ENCODE measurements at places on chromosomes 3 and 15.

- DNase-seq, result no peak
Measured at GRCh38 chr3:187706971-187707370, 4.6 kb upstream of the RTP2 start.

- DNase-seq, result peak; percentile 71
Measured at GRCh38 chr3:61560517-61561373, 626 bp upstream of the PTPRG start.

GRCh38 chr15:68639926-68640600 is 61.3 kb downstream of the CORO2B start:
- no peak for DNase-seq

- DNase-seq, result no peak
Measured at GRCh38 chr3:30293621-30294240, 312.7 kb upstream of the TGFBR2 start.

GRCh38 chr3:112382543-112383160 is 49.7 kb downstream of the CD200 start:
- DNase-seq, result no peak

GRCh38 chr15:68113273-68113672 is 59.2 kb downstream of the PIAS1 start:
- DNase-seq, result no peak

GRCh38 chr15:62782071-62782841 is 260.3 kb upstream of the TPM1 start:
- peak; percentile 40 for DNase-seq

GRCh38 chr15:35000511-35000910 is 12.4 kb upstream of the ZNF770 start:
- no peak for DNase-seq

DNA sequence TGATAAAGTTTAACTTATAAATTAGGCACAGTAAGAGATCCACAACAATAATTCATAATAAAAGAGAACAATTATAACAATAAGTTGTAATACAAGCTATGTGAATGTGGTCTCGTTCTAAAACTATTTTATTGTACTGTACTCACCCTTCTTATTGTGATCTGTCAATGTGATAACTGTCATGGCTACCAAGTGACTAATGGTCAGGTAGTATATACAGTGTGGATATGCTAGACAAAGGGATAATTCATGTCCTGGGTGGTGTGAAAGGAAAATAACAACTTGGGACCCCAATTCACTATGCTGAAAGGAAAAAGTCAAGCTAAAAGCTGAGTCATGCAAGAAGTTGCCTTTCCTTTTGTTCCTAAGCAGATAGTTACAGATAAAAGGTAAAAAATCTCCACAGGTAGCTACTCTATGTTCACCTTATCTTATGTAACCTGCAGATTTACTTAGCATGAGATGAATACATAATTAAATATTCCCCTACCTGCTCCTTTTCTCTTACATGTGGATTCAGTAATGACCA is 10.7 kb upstream of the CYP8B1 start:
- no peak for DNase-seq

- DNase-seq, result no peak
Measured at GRCh38 chr3:156479604-156480003, 75.3 kb downstream of the SSR3 start.

DNA sequence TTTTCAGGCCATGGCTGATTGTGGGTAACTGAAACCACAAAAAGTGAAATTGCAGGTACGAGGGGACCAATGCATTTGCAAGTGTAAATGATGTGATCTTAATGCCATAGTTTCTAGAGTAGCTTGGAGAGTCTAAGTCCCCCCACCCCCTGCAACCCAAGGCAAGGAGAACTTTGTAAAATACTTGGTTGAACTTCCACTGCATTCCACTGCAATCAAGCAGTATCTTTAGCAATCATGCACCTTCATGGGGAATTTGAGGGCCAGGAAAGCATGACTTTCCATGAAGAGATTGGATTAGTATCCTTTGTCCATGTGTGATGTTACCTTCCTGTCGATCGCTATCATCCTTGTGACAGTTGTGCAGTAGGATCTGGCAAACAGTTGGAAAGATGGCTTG is 11.4 kb upstream of the CYP8B1 start:
- no peak for DNase-seq

- peak; percentile 28 for DNase-seq
Measured at GRCh38 chr3:47577583-47578118, 1.0 kb downstream of the CSPG5 start.

- DNase-seq, result no peak
Measured at GRCh38 chr3:89586676-89587075, 479.3 kb downstream of the EPHA3 start.

GRCh38 chr15:64521201-64521600 is 60.8 kb downstream of the ZNF609 start:
- DNase-seq, result no peak

DNA sequence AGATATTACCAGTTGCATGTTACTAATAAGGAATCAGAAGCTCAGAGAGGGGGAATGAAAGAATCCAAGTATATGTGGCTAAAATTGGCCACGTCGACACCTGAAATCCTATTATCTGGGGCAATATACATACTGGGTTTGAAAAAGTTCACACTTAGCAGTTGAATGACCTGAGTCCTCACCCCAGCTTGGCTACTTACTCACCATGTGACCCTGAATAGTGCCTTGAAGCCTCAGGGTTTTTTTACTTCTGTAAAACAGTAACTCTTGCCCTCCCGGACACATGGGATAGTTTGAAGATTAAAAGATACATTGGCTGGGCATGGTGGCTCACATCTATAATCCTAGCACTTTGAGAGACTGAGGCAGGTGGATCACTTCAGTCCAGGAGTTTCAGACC is 342.2 kb upstream of the TPRG1 start:
- no peak for DNase-seq

- no peak for DNase-seq
Measured at GRCh38 chr3:135172191-135172869, 377.3 kb downstream of the EPHB1 start.

GRCh38 chr3:57059411-57059810 is 1.1 kb upstream of the SPATA12 start:
- no peak for DNase-seq

GRCh38 chr3:41441568-41441967 is 242.3 kb downstream of the CTNNB1 start:
- no peak for DNase-seq

DNA sequence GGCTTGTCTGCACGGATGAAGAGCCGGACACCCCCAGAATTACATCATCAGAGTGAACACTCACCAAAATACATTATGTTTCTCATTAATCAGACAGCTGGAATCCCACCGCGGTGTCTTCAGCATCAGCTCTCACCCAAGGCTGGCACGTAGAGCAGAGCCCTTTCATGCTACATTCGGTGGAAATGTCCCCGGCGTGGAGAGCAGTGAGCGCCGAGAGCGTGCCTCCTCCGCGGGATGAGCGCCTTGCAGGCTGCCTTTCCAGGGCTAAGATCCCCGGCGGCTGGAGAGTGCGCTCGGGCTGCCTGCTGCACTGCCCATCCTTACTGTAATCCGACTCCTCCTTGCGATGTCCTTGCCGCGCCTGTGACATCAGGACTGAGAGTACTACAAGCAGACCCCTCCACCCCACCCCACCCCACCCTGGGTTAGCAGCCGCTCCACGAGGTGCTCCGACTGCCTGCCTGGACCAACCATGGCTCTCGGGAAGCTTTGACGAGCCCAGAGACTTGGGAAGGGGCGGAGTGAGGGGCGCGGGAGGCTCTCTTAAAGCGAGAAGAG is at the start of gene ZNF385D:
Gene ZNF385D, minus strand, starts transcription at position 380 of the 561 bp plus-strand sequence. Its CDS starts 294 bp downstream, at position 86.
- DNase-seq, result peak; percentile 82

GRCh38 chr3:34213478-34213877 is 415.0 kb downstream of the PDCD6IP start:
- no peak for DNase-seq

- no peak for DNase-seq
Measured at GRCh38 chr15:65207280-65207840, 3.9 kb downstream of the CILP start.

DNA sequence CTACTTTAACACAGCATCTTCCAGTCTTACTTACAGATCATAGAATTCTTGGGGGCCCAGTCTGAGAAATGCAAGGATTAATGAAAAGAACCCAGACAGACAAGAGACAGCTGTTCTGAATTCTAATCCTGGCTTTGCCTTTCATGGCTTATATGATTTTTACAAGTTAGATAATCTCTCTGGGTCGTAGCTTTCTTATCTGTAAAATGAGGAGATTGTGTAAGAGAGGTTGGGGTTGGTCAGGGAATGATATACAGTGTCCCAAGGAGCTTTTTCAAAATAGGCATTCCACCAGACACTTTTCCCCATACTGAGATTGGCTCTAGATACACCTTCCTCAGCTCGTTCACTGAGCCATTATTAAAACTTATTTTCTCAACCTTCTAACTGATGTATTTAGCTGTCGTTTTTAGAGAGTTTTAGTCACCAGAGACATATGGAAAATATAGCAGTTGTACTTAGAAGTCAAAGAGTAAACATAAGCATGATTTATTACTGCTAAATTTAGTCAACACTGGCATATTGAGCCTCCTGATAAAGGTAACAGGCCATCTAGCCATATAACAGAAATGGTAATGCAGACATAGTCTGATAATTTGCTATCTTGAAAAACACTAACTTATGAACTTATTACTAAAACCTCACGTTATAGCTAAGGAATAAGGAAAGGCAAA is 163.0 kb upstream of the MLF1 start:
- DNase-seq, result no peak

DNA sequence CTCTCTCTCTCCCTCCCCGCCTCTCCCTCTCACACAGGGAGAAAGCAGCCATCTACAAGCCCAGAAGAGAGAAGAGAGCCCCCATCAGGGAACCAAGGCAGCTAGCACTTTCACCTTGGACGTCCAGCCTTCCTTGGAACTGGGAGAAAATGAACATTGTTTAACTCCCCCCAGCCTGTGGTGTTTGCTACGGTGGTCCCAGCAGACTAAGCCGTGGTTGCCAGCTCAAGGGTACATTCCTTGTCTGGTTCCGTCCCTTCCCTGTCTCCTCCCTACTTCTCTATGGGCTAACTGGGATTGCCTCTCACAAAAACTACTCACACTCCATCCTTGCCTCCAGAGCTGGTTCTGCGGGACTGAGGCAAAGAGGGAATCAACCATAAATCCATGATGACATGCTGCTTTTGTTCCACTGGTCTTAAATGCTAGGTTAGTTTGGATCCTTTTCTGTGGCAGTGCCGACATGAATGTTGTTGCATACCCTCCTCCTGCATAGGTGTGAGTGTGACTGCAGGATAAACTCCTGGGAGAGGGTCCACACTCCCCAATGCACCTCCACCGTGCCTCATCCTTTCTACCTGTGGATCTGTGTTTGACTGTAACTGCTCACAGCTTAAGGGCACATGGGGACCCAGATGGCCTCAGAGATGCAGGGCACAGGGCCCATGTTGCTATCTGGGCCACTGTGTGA is 12.0 kb downstream of the C3orf22 start:
- peak; percentile 4 for DNase-seq

- no peak for DNase-seq
Measured at GRCh38 chr3:94927175-94927574, 864.3 kb downstream of the NSUN3 start.

DNA sequence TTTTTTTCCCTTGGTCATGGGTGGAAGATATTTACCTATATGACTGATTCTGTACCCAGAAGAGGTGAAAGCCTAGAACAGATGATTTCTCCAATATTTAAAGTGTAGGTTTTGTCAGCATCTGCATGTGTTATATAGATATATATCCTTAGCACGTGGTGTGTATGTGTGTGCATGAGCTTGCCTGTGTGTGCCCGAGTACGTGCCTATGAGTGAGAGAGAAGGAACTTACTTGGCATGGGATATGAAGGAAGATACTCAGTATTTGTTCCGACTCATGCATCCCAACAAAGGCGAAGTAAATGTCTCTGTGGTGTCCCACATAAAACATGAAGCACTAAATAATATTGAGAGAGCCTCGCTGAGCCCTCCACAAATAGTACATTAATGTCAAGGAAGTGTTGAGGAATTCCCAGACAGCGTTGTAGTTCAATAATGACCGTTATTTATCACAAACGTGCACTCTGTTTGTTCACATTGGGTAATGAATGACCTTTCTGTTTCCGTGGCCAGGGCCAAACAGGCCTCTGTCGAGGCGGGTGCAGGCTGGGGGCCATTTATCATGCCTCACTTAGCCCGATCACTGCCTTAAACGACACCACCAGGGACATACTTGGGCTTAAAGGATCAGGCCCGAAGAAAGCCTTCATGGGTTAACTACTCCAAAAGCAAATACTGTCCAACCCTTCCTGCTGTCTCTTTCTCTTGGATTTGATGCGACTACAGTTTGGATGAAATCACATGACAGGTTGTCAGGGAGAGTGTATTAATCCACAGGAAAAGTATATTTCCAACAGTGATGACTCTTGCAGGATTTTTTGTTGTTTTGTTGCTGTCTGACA is 267.7 kb downstream of the PTPRG start:
- DNase-seq, result no peak

- DNase-seq, result no peak
Measured at GRCh38 chr3:134030379-134031347, 938 bp upstream of the SLCO2A1 start.

GRCh38 chr3:194078045-194078821 is 57.7 kb upstream of the HES1 start:
- no peak for DNase-seq

DNA sequence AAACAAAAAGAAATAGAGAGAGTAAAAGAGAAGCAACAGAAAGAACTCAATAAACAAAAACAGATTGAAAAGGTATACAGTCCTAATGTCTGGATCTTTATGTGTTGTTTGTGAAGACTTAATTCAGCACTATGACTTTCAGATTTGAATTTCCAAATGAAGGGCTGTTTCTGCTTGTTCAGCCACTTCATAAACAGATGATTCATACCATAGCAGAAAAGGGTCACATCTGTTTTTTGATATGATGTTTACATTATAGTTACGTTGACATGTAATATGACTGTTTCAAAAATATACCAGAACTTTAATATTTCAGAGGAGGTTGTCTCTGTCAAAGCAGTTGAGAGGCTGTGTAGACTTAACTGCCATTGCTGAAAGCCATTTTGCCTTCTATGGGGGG is 24.1 kb downstream of the ASB14 start:
- no peak for DNase-seq

DNA sequence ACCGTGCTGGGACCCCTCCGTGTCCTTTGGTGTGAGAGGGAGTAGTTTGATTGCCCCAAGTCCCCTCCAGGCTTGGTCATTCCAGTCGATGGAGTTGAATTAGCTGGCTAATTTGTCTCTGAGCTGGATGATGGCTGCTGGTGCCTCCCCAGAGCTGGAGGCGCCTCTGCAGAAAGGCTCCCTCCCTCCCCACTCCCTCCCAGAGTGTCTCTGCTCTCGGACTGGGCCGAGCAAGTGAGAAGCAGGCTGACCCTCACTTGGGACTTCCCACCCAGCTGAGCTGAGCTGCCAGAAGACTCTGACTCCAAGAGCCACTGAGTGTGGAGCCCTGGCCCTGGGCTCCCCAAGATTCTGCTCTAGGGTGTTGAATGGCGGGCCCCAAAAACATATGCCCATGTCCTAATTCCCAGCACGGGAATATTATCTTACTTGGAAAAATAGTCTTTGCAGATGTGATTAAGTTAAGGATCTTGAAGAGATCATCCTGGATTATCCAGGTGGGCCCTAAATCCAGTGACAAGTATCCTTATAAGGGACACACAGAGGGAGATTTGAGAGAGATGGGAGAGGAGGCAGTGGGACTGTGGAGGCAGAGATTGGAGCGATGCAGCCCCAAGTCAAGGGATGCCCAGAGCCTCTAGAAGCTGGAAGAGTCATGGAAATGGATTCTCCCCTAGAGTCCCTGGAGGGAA is 60.7 kb upstream of the TLE3 start:
- no peak for DNase-seq

Data from glutamatergic neuron (in vitro differentiated cells).